Kidney epithelial cell (primary cell): ENCODE measurements at places on chromosomes 11 and 22. TPM values are rescaled to one million over a fixed set of nuclear protein-coding genes. Genes with fewer than 3 reads are reported as not detected.

DNA sequence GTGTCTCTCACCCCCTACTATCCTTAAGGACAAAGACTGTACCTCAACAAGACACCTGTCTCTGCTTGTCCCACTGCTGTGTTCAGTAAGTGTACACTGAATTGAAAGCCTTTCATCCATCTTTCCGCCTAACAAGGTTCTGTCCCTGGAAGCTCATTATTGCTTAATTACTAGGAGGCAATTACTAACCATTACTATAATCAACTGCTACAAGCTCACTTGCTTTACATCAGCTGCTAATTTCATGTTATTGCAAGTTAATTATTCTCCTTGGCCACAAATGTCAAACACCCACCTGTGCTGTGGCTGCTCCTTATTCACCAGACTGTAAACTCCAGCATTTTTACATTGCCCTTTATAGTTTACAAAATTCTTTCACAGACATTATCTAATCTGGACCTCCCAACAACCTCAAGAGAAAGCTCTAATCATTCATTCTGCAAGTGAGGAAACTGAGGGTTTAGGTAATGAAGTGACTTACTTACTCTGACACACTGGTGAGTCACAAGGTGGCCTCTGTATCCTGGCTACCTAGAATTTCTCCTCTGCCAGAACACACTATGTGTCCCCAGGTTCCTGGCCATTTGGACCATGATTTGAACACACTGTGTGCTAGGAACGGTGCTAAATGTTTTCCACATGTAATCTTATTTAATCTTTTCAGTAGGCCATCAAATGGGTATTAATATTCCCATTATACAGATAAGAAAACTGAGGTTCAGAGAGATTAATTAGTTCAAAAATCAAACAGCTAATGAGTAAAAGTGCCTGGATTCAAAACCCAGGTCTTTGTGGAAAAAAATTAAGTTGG lies 66.7 kb downstream of the RAB30 start:
- no peak for DNase-seq

DNA sequence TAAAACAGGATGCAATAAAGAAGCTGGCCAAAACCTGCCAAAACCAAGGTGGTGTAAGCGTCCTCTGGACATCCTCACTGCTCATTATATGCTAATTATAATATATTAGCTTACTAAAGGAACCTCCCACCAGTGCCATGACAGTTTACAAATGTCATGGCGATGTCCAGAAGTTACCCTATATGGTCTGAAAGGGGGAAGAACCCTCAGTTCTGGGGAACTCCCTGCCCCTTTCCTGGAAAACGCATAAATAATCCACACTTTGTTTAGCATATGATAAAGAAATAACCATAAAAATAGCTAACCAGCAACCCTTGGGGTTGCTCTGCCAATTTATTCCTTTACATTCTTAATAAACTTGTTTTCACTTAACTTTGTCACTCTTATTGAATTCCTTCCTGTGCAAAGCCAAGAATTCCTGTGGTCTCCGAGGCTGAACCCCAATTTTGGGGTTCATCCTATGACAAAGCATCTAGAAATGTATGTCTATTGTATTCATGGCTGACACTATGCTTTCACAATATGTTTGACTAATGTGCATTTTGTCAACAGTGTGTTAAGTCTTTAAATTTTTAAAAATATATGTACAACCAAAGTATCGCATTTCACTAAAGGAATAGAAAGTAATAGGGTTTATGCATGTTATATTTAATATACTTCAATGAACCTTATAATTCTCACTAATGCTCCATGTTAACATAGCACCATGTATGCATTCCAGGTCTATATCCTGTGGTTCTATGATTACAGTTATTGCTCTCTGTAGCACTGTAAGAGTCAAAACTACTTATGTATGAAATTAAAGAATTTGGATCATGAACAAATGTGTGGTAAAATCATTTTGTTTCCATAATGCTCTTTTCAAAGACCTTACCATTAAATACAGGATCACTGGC lies 25.1 kb downstream of the LGR4 start:
- no peak for DNase-seq

GRCh38 chr11:84056653-84057376 lies 770.6 kb upstream of the CCDC90B start:
- DNase-seq = peak; percentile 5

- no peak for DNase-seq
Measured at GRCh38 chr11:17073370-17074027, 4.0 kb downstream of the RPS13 start.

DNA sequence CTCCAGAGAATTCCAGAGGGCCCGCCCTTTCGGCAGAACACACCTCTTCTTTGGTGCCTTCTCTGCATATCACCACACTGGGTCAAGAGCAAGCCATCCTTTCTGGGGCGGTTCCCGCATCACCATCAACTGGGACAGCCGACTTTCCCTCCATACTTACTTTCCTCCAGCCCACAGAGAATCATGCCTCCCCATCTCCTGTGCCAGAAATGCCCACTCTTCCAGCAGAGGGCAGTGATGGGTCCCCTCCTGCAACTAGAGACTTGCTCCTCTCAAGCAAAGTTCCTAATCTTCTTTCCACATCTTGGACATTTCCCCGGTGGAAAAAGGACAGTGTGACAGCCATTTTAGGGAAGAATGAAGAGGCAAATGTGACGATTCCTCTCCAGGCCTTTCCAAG lies 157.7 kb downstream of the C11orf91 start:
- no peak for DNase-seq

Gene SHANK3
- total RNA-seq = 3.8 and 6.0 TPM in 2 replicates

DNA sequence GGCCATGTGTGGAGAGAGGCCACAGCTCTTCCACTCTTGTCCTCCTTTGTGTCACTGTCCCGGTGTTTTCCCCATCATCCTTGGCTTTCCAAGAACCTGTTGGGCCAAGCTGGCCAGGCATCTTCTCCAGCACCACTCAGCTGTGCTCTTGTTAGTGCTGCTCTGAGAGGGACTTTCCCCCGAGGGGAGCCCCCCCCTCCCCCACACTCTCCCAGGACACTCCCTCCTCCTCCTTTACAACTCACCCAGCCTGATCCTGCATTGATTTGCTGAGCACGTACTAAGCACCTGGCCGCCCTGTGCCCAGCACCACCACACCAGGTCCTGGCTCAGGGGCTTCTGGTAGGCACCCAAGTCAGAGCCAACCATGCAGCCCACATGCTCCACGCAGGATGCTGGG lies 13.2 kb downstream of the TP53AIP1 start:
- DNase-seq = no peak

DNA sequence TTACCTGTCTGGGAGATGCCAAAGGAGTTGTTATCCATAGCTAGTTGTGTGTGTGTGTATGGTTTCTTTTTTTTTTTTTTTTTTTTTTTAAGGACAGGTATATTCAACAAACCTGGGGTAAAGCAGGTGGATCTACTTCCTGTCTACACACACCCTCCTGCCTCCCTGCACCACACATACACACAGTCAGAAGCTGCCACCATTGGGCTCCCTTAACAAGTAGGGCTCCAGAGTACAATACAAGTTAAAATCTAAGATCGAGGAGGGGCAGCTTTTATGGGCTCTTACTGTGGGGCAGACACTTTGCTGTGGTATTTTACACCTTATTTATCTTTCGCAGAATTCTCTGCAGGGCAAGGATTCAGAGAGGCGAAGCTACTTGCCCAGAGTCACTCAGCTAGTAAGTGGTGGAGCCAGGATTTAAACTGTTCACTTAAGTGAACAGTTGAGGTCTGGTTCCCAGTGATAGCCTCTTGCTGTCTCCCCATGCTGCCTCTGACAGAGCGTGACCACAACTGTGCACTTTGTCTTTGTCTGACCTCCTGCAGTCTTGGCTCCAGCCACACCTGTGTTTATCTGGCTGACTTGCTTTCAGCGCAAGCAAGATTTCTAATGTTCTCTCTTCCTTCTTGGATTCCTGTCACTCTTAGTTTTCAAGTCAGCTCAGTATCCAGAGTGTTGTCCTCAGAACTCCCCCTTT lies 135.0 kb downstream of the CSNK2A3 start:
- peak; percentile 12 for DNase-seq

- no peak for DNase-seq
Measured at GRCh38 chr11:19558189-19558986, 154.2 kb upstream of the NAV2 start.

DNA sequence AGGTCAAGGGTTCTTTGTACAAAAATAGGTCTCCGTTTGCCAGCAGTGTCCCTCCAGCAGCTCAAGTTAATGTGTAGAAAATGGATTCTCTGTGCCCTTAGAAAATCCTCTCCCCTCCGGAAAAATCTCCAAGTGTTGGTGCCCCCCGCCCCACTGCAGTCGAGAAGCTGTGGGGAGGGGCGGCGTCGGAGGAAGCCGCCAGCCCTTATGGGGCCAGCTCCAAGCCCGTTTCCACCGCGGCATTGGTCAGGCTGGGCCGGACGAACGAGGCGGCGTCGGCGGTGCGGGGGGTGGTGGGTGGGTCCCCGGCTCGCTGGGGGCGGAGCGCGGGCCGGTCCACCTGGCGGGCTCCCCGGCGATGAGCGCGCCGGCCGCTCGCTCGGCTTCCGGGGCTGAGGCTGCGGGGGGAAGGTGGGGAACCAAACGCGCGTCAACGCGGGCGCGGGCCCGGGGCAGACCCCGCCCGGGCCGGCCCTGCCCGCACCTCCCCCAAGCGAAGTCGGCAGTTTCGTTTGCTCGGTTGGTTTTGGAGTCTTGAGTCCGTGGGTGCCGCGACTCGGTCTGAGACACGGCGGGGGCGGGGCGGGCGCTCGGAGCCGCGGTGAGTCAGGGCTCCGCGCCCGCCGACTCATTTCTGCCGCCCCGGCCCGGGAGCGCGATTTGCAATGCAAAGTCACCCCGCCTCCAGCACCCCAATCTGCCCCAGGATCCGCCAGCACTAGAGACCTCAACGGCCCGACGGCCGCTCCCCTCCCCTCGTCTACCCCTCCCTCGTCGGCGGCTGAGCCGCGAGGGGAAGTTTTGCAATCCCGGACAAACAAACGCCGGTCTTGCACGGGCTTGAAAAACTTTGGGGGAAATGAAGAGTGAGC lies 1.4 kb downstream of the ASCL2 start:
- DNase-seq = no peak

DNA sequence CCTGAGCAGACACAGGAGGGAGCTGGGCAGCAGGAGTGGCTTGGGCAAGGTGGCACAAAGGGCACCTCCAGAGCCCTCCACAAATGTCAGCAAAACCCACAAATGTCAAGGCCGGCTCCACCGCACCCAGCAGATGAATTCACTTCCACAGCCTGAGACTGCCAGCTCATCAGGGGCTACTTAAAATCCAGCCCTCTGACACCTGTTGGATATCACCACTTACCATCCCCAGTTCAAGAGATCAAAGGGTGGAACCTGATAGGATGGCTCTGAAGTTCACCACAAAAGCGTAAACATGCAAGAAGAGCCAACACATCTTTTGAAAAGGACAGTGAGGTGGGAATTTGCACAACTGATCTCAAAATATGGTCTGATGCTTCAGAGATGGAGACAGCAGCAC lies 168.6 kb upstream of the GRK3 start:
- no peak for DNase-seq

Gene OR9G4
- total RNA-seq = not detected in 2 replicates

- no peak for DNase-seq
Measured at GRCh38 chr22:19885841-19886592, 31.3 kb upstream of the GNB1L start.

- DNase-seq = no peak
Measured at GRCh38 chr11:35523331-35523768, 2.1 kb downstream of the PAMR1 start.

Gene GTF2H1
- 57.2 and 58.5 TPM in 2 replicates for total RNA-seq

Gene LRRC75B
- total RNA-seq = 17.3 and 18.1 TPM in 2 replicates

Gene RBFOX2
- total RNA-seq = 75.1 and 91.2 TPM in 2 replicates

GRCh38 chr11:22349491-22349890 lies 11.3 kb downstream of the SLC17A6 start:
- no peak for DNase-seq

DNA sequence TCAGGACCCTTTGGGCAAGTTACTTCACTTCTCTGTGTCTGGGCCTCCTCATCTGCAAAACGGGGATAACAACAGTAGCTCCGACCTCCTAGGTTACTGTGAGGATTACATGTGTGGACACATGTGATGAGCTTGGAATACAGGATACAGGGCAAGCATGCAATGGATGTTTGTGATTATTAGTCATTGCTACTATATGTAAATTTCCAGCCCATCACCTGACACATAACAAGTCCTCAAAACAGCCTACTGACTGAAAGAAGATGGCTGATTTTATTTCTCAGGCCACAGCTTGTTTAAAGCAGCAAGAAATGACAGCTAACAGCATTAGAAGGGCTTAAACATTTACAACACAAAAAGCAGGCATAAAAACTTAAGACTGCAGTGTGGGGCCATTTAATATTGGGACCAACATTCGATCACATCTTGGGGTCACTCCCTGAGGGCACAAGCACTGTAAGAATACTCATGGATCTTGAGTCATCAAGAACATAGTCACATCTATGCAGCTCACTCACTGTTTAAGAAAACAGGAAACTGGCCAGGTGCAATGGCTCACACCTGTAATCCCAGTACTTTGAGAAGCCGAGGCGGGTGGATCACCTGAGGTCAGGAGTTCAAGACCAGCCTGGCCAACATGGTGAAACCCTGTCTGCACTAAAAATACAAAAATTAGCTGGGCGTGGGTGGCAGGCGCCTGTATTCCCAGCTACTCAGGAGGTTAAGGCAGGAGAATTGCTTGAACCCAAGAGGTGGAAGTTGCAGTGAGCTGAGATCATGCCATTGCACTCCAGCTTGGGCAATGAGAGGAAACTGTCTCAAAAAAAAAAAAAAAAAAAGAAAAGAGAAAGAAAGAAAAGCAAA lies 49.5 kb downstream of the ABTB2 start:
- no peak for DNase-seq

DNA sequence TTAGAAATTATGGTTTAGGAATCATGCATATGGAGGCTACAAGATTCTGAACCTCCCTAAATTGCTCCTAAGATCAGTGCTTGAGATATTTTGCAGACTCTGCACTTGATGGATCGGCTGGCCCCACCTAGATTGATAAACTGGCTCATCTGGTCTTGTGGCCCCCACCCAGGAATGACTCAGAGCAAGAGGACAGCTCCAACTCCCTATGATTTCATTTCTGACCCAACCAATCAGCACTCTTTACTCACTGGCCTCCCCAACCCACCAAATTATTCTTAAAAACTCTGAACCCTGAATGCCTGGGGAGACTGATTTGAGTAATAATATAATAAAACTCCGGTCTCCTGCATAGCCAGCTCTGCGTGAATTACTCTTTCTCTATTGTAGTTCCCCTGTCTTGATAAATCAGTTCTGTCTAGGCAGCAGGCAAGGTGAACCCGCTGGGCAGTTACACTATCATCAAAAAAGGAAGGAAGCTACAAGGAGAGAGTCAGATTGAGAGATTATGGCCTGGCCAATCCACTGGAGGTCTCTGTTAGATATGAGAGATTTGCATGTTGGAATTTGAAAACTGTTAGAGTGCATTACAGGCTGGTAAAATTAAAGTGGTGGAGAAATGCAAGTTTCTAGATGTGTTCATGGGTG lies 245.8 kb downstream of the CSNK2A3 start:
- no peak for DNase-seq

Gene MFNG
- total RNA-seq = 0.54 and 1.2 TPM in 2 replicates

DNA sequence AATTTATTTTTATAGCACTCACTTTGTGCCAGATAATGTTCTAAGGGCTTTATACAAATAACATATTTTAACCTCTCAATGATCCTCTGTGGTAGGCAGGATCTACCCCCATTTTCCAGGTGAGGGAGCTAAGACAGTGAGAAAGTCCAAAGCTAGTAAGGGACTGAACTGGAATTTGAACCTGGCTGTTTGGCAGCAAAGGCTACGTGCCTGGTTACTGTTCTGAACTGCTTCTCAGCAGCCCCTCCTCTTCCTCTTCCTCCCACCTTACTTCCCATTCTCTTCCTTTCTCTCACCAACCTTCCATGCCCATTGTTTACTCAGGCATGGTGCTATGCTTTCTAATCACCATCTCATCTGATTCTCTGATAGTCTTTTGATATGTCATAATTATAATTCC lies 82.0 kb downstream of the INSC start:
- no peak for DNase-seq
